Spinal cord (tissue), 10 donors: ENCODE measurements at places on chromosomes 11 and 22.
A peak's percentile ranks its signal among the peaks of the same experiment; 100 is the strongest.

DNA sequence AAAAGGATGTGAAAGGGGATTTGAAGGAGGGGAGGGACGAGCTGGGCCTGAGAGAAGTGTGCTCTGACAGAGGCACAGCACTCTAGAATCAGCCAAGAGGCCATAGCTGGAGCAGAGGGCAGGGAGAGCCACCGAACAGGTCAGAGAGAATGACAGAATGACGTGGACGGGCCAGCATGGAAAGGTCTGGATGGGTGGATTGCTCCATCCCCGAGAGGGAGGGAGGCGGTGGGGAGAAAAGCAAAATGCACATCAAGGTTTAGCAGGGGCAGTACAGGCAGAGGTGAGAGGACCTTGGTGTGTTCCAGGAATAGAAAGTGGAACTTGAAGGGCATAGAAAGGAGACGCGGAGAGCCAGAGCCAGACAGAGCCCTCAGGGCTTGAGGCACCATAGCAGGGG lies 6.9 kb downstream of the PMM1 start:
- no peak for DNase-seq

DNA sequence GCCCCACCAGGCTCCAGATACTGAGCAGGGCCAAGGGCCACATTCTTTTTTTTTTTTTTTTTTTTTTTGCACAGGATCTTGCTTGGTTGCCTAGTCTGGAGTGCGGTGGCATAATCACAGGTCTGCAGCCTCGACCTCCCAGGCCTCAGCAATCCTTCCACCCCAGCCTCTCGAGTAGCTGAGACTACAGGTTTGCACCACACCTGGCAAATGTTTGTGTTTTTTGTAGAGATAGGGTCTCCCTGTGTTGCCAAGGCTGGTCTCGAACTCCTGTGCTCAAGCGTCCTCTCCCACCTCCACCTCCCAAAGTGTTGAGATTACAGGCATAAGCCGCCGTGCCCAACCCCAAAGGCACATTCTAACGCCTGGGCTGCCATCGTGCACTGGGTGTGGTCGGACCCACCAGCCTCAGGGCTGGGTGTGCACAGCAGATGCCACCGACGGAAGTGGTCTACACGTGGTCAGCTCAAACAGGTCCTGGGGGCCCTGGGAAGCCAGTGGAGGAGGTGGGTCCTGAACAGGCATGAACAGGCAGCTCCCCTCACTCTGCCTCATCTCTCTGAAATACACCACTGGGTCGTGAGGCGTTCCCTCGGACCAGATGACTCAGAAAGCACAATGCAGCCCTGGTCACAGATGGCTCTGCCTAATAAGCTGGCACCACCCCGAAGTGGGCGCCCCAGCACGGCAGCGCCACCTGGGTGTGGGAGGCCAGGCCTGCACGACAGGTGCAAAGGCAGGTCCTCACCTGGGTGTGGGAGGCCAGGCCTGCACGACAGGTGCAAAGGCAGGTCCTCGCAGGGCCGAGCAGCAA lies 5.1 kb upstream of the B4GALNT4 start:
- DNase-seq = no peak

DNA sequence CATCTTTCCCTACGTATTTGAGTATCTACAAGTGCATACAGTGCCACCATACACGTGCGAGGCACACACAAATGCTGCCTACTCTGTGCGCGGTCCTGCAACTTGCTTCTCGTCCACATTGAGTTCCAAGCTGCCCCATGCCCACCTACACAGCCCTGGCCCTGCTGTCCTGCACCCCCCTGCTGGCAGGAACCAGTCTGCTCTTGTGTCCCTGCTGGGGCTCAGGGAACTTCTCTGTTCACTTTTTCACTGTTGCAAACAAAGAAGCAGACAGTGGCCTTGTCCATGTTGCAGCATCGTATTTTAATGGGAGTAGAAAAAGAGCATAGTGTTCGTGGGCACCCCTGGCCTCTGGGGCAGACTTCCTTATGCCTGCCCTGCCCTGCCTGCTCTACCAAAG lies 14.0 kb downstream of the CPT1A start:
- no peak for DNase-seq

- no peak for DNase-seq
Measured at GRCh38 chr22:43044290-43044712, 29.4 kb upstream of the PACSIN2 start.

- DNase-seq = no peak
Measured at GRCh38 chr11:100769617-100770016, 82.5 kb downstream of the ARHGAP42 start.

GRCh38 chr22:29834046-29834445 lies 4.0 kb downstream of the ASCC2 start:
- DNase-seq = no peak

GRCh38 chr11:9784602-9785315 lies 120.9 kb downstream of the SWAP70 start:
- no peak for DNase-seq

DNA sequence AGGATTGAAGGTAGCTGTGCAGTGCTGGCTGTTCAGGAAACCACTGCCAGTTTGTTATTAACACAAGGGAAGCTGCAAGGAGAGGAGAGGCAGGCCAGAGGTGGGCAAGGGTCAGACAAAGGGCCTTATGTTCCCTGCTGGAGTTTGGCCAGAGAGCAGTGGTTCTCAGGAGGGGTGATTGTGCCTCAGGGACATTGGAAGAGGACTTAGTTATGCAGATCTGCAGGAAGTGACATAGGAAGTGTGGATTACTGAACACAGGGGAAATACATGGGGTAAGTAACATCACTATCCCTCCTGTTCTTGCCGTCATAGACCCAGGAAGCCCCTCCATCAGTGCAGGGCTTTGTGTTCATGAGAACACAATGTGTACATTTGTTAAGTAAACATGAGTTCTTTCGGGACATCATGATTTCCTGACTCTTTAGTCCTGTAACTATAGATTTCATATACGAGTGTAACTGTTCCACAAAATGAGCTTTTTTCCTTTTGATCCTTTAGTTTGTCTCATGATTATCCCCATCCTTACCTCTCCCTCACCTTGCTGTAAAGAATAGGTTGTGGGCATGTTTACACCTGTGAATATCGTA lies 5.9 kb downstream of the SRRD start:
- no peak for DNase-seq

- no peak for DNase-seq
Measured at GRCh38 chr22:46414704-46415103, 79.2 kb downstream of the TRMU start.

DNA sequence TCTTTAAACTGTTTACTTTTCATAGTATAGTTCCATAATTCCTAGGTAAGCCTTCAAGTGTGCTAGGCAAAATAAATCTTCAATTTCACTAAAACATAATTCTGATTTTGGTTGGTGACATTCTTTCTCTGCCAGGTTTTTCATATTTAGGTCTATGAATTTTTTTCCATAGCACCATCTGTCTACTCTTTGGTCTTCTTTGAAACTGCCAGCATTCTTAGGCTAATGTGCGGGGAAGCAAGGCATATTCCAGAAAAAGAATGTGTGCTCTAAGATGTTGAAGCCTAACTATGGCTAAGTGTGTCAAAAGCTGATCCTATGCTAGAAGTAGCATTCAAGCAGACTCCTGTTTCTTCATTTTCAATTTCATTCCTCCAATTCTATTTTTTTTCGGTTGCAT lies 213.9 kb upstream of the C11orf87 start:
- DNase-seq = no peak

DNA sequence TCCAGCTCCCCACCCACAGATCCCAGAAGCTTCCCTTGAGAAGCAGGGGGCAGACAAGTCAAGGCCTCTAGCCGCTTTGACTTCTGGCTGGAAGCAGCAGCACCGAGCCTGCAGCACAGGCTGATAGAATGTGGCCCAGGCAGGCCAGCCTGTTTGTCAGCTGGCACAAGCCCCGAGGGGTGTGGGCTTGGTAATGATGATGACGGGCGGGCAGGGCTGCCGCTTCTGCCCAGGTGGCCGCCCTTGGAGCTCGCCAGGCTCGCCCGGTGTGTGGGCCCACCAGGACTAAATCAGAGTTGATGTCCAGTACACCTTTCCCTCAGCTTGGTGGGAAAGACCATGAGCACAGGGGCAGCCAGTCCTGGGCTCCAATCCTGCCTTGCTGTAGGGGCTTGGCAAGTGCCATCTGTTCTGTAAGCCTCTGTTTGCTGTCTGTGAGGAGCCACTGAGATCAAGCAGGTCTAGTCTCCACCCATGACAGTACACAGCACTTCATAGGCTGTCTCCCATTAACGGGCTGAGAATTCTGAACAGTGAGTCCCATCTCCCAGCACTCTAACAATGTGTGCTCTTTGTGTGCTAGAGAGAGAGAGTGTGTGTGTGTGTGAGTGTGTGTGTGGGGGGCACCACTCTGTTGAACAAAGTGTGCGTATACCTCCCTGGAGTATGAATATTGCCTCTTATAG lies 26.8 kb downstream of the MICAL2 start:
- DNase-seq = no peak

DNA sequence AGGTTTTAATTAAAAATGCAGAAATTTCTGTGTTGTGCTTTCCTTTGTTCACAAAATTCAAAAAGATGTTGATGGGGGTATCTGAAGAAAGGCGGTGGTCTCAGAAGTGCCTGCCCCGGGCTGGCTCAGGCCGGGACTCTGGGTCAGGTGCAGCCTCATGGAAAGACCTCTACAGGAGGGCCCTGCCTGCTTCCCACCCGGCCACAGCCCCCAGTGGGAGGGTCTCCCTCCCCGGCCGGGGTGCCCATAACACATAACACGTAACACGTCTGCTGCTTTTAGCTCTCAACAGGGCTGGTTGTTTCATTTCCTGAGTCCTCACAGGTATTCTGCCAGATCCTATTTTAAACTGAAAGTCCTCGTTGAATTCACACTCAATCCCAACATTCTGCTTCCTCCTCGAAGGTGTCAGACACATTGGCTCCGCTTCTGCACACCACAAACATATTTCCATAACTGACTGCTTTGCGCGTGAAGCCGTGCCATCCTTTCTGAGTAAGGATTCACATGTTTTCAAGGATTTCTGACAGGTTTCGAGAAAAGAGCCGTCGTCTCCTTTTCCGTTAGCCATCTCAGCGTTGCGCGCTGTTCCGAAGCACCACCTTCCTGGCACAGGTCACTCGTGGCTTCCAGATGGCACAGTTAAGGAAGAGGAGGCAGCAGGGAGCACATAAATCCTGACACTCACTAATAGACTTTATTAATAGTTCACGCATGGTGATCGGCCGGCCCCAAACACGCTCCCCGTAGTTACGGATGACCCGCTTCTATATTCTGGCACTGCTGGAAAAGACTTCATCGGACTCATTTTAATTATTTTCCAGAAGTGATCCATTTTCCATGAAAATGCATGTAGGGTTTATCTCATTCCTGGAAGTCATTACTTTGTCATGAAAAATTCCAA lies 569.3 kb downstream of the BRD1 start:
- DNase-seq = no peak

- DNase-seq = no peak
Measured at GRCh38 chr11:933142-933851, 7.6 kb downstream of the AP2A2 start.

DNA sequence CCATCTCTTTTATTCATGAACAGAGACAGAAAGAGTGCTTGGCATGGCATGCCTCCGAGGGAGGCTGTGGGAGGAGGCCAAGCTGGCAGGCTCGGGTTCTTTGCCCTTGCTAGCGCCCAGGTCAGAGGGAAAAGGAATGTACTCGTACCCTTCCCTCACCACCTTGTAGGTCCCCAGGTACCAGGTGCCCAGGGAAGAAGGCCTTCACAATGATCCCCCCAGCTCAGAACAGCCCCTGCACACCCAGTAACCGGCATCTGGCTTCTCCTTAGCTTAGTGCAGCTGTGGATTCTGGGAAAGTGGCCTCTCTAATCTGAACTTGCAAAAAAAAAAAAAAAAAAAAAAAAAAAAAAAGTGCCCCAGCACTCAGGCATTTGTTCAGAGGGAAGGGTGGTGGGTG lies 1.3 kb downstream of the HEPN1 start:
- no peak for DNase-seq

DNA sequence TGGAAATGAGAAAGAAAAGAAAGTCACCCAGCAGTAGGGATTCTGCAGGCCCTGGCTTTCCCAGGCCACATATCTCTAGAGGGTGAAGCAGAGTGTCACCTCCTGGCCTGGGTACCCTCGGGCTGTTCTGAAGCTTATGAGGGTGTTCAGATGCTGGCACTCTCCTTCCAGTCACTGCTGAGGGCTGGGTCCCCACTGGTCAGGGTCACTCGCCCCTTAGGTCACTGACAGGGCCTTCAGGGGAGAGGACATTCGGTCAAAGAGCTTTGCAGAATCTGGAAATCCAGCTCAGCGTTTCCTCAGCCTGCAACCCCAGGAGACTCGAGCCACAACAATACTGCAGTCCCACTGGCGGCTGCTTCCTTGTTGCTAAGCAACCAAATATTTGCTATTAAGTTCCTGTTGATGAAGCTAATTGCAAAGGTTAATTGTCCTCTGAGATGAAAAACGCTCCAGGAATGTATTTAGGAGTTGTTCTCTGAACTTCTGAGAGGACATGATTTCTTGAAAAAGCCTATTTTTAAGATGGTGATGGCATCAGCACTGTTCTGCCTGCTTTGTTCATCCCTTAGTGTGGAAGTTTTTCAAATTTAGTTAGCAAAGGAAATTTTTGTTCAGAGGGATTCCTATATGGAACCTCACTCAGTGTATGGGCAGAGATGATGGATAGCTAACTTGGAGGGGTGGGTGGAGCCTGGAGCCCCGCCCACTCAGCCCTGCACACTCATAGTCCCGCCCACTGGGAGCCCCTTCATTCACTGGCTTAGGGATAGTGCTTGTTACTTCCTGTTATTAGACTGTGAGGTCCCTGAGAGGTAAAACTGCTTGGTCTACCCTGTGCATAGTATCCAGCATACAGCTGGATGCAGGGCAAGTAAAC lies 109.2 kb downstream of the CSNK2A3 start:
- DNase-seq = no peak

GRCh38 chr11:122778148-122778547 lies 60.2 kb upstream of the CRTAM start:
- no peak for DNase-seq

GRCh38 chr22:27785831-27786230 lies 15.7 kb downstream of the MN1 start:
- DNase-seq = no peak

- no peak for DNase-seq
Measured at GRCh38 chr11:1330473-1330872, 21.0 kb upstream of the TOLLIP start.

GRCh38 chr11:30774496-30775232 lies 188.5 kb upstream of the MPPED2 start:
- DNase-seq = peak; percentile 53

DNA sequence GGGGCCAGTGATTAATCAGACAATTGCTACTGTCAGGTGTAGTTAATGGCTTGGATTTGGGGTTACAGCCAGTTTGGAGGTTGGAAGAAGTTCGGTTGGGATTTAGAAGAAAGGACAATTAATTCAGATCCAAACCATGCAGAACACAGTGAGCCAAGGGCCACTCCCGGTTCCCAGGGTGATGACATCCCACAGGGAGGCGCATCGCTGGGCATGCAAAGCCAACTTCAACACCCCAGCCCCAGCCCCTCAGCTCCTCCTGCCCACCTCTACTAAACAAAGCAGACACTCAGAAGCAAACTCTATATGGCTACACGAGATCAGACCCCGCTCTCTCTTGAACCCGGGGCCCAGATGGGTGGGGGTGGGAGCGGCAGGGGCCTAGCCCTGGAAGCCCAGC lies 10.2 kb downstream of the MB start:
- DNase-seq = no peak

DNA sequence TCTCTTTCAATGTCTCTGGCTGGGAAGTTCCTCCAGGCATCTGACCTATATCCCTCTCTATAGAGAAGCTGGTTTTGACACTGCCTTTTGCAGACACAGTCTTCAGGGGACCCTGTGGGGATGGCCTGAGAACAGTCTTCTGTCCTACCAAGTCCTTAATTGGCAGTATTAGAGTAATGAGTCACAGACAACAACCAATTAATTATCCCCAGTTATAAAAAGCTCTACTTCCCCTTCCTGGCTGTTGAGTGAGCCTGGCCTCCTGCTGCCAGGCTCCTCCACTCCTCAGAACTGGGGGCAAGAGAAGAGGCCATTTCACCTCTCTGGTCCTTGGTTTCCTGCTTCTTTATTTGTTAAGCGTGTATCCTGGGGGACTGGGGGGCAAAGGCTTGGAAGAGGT lies 41.2 kb upstream of the KLHL35 start:
- DNase-seq = no peak
